ENCODE measurements at places on chromosomes 11 and 22.

DNA sequence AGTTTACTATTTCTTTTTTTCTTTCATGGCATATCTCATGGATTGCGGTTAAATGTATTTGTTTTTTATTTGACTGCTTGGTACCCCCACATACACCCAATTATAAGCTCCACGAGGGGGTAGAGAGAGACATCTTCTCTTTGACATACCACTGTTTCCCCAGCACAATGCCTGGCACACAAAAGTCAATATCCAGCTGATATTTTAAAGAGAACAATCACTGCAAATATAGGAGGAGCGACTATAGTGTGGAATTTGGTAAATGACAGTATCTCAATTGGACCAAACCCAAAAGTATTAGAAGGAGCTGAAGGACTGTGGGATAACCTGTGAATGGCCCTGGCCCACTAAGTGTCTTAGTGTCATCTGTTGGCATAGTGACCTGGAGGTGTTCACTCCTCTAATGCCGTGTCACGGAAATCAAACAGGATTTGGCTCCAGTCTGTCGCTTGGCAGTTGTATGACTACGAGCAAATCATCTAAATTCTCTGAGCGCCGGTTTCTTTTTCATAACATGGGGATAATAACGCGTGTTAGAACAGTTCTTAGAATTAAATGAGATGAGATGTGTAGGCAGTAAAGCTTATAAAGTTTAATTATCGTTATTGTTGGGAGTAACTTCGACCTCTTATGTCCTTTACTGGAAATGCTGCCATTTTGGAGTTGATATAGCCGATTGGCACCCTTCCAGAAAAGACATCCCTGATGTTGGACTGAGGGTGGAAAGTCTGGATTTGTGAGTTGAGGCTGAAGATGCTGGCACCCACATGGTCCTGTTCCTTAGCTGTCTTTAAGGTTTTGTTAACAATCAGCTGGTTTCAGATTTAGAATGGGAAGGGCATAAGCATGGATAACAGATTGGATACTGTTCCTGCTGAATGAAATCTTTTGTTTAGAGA, 144.5 kb downstream of the DBX1 start:
- DNase-seq: no peak

DNA sequence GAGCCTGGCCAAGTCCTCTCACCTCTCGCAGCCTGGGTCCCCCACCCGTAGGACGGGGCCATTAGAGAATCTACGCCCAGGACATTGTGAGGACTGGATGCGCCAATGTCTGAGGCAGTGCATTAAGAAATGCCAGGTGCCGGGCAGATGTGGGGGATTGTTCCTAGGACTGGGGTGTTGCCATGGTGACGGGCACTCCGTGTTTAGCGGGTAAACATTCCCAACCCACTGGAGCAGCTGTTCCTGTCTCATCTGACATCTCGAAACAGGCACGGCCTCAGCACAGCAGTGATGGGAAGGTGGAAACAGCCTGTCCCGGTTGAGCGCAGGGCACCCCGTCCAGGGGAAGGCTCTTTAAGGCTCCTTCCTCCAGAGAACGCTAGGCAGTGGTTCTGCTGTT, 99.6 kb upstream of the RTL6 start:
- DNase-seq: no peak

DNA sequence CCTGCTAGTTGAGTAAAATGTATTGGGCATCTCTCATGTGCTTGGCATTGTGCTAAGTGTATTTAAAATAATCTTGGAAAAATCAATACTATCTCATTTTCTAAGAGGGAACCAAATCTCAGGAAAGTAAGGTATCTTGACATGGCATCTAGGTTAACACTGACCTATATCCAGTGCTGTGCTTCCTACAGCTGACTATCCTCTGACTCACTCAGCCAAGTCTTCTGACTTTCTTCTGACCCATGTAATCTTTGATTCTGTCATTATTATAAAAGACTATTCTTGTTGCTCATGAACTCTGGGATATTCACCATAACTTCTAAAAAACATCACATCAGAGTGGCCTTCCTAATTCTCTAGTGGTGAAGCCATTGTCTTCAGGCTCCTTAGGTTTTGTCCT, 304.1 kb upstream of the TENM4 start:
- no peak for DNase-seq

GRCh38 chr22:31474743-31475142, 14.9 kb downstream of the EIF4ENIF1 start:
- peak; percentile 68 for DNase-seq

GRCh38 chr22:38132794-38133193, 22.3 kb upstream of the BAIAP2L2 start:
- DNase-seq: no peak

DNA sequence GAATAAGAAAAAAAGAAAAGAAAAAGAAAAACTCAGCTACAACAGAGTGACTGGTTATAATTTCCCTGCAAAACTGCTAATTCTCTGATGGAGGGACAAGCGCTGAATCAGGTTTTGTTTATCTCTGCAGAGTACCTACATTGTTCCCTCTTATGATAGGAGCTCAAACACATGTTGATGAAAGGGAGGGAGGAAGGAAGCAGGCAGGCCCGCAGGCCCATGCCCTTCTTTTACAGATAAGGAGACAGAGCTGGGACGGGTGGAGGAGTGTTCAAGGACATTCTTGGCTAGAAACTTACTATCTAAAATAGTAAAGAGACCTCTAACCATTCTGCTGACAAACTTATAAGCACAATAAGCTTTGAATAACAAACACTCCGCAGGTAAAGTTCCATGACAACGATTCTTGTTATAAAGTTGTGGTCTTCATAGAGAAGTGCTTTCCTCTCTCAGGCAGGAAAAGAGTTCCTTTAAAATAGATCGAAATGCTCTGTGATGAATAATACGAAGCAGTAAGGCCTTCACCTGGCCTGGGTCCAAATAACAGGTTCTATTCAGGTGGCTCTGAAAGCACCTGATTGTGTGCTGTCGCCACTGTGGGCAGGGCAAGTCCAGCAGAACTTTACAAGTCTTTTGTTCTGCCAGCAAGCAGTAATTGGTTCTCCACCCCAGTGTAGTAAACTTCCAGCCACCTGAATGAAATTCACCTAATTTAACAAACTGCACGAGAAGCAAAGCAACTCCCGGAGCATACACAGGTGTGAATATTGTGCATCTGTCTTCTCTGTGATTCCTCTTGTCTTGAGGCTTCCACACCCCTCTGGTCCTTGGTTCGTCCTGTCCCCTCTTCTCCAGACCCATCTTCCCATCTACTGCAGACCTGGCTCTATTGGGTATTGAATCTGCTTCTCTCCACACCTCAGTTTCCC, 15.3 kb upstream of the MICAL2 start:
- no peak for DNase-seq
